ENCODE measurements at places on chromosomes 4 and X. TPM values are rescaled to one million over a fixed set of nuclear protein-coding genes. Genes with fewer than 3 reads are reported as not detected.

TCEAL7 gene
- 447 TPM for polyA plus RNA-seq

UGT2B11 gene
- not detected for polyA plus RNA-seq

DNA sequence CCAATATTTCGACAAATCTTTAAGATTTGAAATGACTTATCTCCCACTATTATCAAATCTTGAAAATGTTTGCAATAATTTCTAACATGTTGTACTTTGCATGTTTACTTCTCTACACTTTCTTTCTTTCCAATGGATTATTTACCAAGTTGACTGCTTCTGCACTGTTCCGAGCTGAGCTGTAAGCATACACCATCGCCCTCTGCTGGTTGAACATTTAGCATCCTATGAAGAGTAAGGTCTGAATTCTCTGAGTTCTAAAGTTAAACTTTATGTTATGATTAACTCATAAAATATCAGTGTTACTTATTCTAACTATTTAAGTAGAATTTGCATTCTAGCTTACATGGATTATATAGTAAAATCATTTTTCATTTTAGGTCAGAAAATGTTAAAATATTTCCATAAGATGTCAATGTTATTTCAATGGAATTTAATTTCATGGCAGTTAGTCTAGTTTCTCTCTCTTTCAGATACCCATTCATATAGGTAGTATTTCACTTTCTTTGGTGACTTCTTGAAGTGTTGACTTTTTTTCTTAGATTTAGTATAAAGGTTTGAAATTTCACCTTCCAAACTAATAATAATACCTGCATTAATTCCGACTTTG lies 137.4 kb downstream of the DKK2 start:
- peak; percentile 28 for DNase-seq

USP9X gene
- 48.2 TPM for polyA plus RNA-seq

DNA sequence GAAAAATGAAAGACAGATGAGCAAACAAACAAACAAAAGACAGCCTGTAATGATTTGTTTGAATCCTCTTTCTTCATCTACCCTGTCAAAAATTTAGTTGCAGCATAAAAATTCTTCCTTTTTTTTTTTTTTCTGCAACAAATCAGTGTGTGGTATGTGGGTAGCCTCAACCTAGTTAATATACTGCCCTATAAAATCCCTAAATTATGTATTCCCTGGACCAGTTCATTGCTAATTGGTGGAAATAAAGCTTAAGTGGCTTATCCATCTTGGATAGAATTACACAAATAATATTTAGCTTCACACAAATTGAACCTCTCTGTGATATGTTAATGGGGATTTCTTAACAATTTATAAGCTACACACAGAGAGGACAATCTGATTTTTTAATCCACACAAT lies 208.4 kb downstream of the NDST4 start:
- no peak for DNase-seq

- DNase-seq: no peak
These were observed 28.6 kb downstream of the AFAP1 start for GRCh38 chr4:7910952-7911578.

GRCh38 chr4:186946682-186947294 lies 223.1 kb upstream of the FAT1 start:
- DNase-seq: no peak

CSAG3 gene
- polyA plus RNA-seq: not detected

DNA sequence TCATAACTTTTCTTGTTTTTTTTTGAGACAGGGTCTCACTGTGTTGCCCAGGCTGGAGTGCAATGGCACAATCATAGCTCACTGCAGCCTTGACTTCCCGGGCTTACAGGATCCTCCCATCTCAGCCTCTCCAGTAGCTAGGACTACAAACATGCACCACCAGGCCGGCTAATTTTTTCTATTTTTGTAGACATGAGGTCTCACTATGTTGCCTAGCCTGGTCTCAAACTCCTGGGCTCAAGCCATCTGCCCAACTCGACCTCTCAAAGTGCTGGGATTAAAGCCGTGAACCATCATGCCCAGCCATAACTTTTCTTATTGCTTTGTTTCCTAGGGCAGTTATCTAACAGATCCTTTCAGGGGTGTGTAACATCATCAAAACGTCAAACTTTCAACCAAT lies 11.8 kb downstream of the SEC24D start:
- no peak for DNase-seq

DNA sequence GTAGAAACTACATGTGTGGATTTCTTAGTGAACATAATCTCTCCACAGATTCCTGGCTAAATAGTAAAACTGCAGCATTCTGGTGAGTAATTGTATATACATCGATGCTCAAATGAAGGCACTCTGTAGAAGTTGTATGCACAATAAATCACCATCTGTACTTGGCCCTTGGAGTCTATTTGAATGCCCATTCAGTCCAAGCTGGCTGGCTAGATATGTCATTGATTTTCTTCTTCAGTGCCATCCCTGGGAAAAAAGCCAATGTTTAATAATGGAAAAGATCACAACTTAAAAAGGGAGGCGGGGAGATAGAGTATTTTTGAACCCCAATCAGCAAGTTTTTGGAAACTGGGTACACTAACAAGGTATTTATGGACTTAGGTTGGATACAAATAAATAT lies 381.0 kb upstream of the TEX13C start:
- no peak for DNase-seq

UGT2A1 gene
- 0.09 TPM for polyA plus RNA-seq

PDZD4 gene
- 2.4 TPM for polyA plus RNA-seq
